ENCODE measurements at places on chromosomes 4 and X. TPM values are rescaled to one million over a fixed set of nuclear protein-coding genes. Genes with fewer than 3 reads are reported as not detected.
A peak's percentile ranks its signal among the peaks of the same experiment; 100 is the strongest.

- DNase-seq = no peak
Measured at GRCh38 chr4:180688480-180688879, 1554.7 kb upstream of the TENM3 start.

Gene STATH
- not detected for total RNA-seq

- DNase-seq = no peak
Measured at GRCh38 chr4:6121276-6121850, 79.0 kb downstream of the JAKMIP1 start.

GRCh38 chr4:54378461-54378860 lies 149.4 kb downstream of the PDGFRA start:
- DNase-seq = no peak

Gene PDGFC
- 78.8 TPM for total RNA-seq

GRCh38 chr4:15149234-15149838 lies 147.1 kb downstream of the CPEB2 start:
- DNase-seq = no peak

DNA sequence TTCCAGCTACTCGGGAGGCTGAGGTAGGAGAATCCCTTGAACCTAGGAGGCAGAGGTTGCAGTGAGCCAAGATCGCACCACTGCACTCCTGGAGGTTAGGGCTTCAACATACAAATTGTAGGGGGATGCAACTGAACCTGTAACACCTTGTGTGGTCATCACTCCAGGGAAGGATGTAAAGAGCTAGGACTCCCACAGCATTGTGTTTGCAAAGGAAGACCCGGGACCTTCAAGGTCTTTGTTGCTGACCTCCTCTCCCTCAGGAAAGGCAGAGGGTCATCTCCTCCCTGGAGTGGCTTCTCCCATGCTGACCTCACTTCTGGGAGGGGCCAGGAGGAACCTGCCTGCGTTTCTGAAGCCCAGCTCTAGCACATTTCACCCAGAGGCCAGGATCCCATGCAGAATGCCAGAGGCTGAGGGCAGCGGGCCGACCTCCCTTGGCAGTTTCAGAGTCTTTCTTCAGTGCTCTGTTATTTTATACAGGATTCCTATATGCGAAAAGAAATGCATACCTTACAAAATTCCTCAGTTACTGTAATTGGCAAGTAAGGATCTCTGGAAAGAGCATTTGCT lies 80.2 kb downstream of the HTRA3 start:
- no peak for DNase-seq

DNA sequence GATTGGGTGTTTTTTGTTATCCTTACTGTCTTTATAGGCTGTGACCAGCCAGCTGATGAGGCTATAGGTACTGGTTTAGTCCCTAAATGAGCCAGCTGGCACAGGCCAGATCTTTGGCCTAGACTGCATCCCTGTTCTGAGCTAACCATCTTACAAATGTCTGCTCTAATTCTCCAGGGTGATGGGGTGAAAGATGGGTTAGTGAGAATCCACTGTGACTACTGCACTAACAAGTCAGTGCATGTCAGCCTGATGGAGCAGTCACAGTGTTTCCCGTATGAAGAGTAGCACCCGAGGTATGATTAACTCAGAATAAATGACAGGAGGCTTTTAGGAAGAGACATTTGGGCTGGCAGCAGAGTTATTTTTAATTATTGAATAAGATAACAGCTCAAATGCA lies 181.0 kb downstream of the DCTD start:
- no peak for DNase-seq

- no peak for DNase-seq
Measured at GRCh38 chrX:106935175-106935574, 15.0 kb downstream of the CLDN2 start.

DNA sequence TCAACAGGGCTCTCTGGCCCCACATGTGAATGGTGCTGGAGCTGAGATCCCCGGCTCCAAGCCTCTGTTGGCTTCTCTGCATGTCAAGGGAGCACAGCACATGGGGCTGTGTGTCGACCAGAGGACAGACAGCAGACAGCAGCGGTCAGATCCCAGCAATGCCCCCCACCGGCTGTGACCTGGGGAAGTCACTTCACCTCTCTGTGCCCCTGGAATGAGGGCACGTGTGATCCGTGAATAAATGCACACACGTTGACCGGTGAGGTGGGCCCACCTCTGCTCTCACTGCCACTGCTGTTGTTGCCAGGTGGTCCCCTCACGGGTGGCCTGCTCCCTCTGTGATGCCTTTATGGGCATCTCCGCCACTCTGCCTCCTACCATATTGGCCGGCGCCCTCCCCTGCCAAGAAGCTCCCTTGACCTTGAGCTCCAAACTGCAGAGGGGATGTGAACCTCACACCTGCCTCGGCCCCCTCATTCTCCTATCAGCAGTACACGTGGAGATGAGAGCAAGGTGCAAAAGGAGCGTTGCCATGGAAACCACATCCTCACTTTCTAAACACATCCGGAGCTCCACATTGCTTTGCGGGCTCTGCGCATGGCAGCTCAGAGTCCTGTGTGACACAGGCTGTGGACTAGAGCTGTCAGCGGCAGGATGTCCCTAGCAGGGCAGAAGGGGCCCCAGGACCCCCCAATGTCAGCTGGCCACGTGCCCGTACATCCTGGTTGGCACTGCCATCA lies 75.4 kb downstream of the ABLIM2 start:
- DNase-seq = no peak

Gene ARHGAP36
- total RNA-seq = not detected

- no peak for DNase-seq
Measured at GRCh38 chr4:137610960-137611359, 78.7 kb upstream of the PCDH18 start.

DNA sequence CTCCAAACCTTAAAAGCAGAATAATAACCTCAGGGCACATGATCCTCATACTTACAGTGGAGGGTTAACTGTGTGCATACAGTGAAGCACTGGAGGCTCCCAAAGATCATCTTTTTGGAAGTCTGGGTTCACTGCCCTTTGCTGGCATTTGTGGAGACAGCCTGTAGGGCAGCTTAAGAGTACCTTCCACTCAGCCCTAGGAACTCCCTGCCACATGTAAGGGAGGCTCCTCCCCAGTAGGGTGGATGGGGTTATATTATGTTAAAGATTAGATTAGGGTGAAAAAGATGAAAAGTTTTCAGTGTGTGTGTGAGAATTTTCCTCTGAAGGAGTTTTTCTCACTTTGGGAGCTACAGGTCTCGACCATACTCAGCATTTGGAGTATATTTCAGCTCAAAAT lies 388.4 kb downstream of the RAB28 start:
- DNase-seq = no peak

DNA sequence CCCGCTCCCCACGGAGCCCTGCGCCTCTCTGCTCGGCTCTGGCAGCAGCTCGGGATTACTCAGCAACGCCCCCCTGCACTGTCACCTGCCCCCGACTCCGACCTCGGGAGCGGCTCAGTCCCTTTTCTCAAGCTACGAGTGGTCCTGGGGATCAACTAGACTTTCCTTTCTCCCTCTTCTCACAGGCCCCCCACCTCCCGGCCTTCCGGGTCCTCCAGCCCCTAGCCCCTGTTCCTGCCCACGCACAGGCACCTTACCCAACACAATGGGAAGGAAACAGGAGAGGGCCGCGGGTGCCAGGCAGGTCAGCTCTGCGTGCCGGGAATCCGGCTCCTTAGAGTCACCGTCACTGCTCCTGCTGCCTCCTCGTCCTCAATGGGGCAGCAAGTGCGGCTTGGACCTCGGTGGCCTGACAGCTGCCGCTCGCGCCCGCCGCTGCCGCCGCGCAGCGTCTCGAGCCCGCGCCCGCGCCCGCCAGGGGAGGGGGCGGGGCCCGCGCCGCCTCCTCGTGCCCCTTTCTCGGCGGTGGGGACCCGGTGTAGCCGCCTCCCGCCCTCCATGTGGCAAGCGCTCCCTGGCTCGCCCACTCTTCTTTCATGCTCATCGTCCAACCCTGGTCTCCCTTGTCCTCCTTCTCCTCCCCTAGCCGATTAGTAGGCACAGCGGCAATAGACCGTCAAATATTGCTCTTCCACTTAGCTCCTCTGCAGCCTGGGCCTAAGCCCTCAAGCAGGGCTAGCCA lies at the start of gene RAB9B:
Gene RAB9B, minus strand, starts transcription at position 455 of the 742 bp plus-strand sequence. CDS start 6,473 bp downstream, outside the sequence.
- peak; percentile 78 for DNase-seq

DNA sequence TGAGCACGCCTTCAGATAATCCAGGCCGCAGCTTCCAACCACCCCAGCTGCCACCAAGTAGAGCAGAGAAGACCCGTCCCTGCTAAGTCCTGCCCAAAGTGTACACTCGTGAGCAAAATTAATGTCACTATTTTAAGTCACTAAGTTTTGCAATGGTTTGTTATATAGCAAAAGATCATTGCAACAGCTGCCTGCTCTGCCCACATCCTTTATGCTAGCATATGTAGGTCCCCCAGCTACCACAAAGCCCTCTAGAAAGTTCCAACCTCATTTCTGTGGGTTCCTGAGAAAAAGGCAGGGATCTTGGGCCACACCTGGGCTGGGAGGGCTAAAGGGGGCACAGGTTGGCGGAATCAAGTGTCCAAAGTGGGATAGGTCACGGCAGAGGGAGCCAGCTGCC lies 346.9 kb downstream of the BCOR start:
- DNase-seq = no peak

DNA sequence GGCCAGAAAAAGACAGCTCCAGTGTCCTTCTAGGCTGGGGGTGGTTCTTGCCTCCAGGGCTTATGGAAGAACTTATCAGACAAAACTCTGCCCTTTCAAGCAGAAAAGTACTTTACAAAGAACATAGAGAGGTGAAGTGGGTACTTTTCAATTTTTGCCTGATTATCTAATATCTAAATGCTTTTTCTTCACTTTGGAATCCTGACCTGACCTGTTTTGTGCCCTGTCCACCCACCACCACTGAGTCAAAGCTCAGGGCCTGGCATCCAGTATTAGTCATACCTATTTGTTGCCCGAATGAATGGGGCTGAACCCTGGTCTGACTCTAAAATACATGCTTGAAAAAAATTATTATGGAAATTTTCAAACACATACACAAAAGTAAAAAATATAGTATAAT lies 37.2 kb downstream of the RTL9 start:
- no peak for DNase-seq

DNA sequence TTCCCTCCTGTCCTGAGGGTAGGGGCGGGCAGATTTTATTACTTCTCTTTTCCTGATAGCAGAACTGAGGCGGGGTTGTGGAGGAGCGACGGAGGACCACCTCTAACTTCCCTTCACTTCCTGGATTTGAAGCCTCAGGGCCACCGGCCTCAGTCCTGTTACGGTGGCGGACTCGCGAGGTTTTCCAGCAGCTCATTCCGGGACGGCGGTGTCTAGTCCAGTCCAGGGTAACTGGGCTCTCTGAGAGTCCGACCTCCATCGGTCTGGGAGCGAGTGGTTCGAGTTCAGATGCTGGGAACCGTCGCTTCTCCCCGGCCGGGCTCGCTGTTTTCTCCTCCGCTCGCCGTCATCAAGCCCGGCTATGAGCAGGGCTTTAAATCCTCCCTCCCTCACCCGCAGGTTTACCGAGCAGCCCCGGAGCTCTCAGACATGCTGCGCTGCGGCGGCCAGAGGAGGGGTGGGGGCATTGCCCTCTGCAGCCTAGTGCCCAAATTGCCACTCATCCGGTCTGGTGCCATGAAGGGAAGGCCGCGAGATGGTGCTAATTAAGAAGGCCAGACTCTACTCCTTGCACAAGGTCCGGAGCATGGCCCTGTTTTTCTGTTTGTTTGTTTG lies 23.3 kb downstream of the HAND2 start:
- DNase-seq = peak; percentile 13

Gene MEPE
- not detected for total RNA-seq

DNA sequence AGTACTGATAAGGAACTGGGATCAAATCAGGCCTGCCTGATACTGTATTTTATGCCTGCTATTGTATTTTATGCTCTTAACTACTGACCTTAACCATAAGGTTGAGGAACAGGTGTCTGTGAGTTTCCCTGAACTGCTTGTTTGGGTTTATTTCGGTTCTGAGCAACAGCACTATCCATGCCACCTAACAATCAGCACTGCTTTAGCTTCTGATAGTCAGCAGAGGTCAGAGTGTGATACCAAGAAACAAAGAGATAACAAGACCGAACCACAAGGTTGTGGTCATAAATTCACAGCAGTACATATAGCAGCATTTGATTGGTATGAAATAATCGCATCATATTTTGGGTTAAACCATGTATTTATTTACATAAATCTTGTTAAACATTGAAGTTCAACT lies 362.2 kb downstream of the FGF13 start:
- DNase-seq = no peak

DNA sequence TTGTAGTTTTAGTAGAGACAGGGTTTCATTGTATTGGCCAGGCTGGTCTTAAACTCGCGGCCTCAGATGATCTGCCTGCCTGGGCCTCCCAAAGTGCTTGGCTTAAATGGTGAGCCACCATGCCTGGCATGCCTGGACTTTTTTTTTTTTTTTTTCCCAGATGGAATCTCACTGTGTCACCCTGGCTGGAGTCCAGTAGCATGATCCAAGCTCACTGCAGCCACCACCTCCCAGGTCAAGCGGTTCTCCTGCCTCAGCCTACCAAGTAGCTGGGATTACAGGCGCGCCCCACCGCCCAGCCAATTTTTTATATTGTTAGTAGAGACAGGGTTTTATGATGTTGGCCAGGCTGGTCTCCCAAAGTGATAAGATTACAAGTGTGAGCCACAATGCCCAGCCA lies 8.4 kb downstream of the UBE2K start:
- no peak for DNase-seq

DNA sequence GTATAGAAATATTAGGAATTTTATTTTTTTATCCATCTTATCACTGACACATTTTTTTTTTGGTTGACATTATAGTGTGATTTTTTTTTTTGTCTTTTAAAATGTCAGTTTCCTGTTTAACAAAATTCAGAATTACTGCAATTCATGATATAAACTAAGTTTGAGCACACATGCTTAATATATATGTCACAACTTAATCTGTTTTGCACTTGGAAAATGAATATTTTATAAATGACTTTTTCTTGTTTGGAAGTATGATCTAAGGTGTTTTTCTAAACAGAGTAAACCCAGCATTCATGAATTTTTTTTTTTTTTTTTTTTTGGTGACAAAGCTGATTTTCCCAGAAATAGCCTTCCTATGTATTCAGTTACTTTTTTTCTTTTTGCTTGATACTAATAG lies 2.4 kb downstream of the SMARCA5 start:
- DNase-seq = no peak

Gene MTTP
- total RNA-seq = not detected

GRCh38 chrX:130626521-130626920 lies 224.7 kb downstream of the RBMX2 start:
- no peak for DNase-seq

DNA sequence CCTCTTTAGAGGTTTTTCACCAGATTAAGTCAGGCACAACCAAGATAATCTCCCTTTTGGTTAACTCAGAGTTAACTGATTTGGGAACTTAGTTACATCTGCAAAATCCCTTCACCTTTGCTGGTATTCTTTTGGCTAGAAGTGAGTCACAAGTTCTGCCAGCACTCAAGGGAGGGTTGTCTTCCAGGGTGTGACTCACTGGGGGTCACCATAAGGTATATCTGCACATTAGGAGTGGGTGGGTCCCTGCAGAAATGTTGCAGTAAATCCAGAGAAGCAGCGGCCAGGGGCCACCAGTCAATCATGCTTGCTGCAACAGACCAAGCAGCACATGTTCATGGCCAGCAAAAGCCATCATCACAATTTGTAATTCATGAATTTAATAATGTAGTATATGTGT lies 59.8 kb upstream of the MAML3 start:
- DNase-seq = no peak

Gene CORIN
- total RNA-seq = 6.2 TPM

GRCh38 chr4:156931267-156931666 lies 40.3 kb downstream of the PDGFC start:
- no peak for DNase-seq
